Right lobe of liver (tissue), 6 donors: ENCODE measurements at places on chromosomes 1 and 21. TPM values are rescaled to one million over a fixed set of nuclear protein-coding genes. Genes with fewer than 3 reads are reported as not detected.

DNA sequence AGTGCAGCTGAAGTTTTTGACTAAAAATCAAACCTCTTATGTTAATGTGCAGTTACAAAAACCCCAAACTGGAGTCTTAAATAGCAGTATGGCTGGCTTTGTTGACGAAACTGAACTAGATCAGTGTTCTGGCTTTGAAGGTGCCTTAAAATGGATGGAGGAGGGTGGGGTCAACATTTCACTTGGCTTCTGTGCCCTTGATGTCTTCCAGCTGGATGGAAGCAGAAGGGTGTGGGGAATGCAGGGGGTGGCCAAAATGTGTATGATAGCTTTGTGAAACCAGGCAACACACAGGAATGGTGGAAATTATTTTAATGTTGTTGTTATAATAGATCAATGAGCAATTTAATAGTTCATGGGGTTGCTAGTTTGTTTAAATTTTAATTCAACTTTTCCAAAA is 96.8 kb upstream of the C1orf105 start:
- no peaks in the 10 kb centered on the region for H3K27me3 ChIP-seq
- H3K4me3 ChIP-seq, result no peak overlapping the region
- no peaks in the 10 kb centered on the region for H3K4me1 ChIP-seq
- H3K36me3 ChIP-seq, result no peaks in the 10 kb centered on the region
- DNase-seq, result no peak

- no peak overlapping the region for H3K4me3 ChIP-seq
- H3K36me3 ChIP-seq, result no peaks in the 10 kb centered on the region
- DNase-seq, result no peak
- H3K27ac ChIP-seq, result no peak overlapping the region
- no peaks in the 10 kb centered on the region for H3K27me3 ChIP-seq
- H3K4me1 ChIP-seq, result no peaks in the 10 kb centered on the region
Observed at GRCh38 chr1:15031251-15031933, 122.2 kb upstream of the TMEM51 start.

The LEPR gene
- 36.4 TPM for total RNA-seq

The RAB4A gene
- total RNA-seq, result 60.8 TPM

The SLAMF9 gene
- total RNA-seq, result 1.7 TPM

The OPRD1 gene
- total RNA-seq, result not detected

DNA sequence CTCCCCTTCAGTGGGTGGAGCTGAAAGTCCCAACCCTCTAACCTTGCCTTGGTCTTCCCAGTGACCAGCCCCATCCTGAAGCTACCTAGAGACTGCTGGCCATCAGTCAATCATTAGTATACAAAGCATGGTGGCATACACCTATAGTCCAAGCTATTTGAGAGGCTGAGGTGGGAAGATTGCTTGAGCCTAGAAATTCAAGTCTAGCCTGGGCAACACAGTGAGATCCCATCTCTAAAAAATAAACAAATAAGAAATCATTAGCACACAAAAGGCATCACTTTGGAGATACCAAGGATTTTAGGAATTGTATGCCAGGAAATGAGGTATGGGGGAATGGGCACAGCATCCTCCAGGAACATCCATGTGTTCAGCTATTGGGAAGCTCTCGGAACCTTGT is 4.4 kb upstream of the IFI6 start:
- H3K4me3 ChIP-seq, result no peak overlapping the region
- no peak for DNase-seq
- H3K36me3 ChIP-seq, result no peaks in the 10 kb centered on the region
- H3K27me3 ChIP-seq, result no peaks in the 10 kb centered on the region
- H3K27ac ChIP-seq, result no peak overlapping the region
- H3K4me1 ChIP-seq, result no peaks in the 10 kb centered on the region

The POU2F1 gene
- 5.0 TPM for total RNA-seq

The KRTAP19-1 gene
- not detected for total RNA-seq

GRCh38 chr1:236734141-236734765 is 48.0 kb downstream of the ACTN2 start:
- no peak overlapping the region for H3K4me3 ChIP-seq
- no peak overlapping the region for H3K27ac ChIP-seq
- no peak for DNase-seq
- H3K36me3 ChIP-seq, result no peaks in the 10 kb centered on the region
- H3K27me3 ChIP-seq, result no peaks in the 10 kb centered on the region

The GBP6 gene
- not detected for total RNA-seq

The ATP1A4 gene
- total RNA-seq, result not detected

The NES gene
- total RNA-seq, result 1.5 TPM

GRCh38 chr1:168427051-168427450 is 116.7 kb downstream of the XCL2 start:
- no peak overlapping the region for H3K27ac ChIP-seq
- DNase-seq, result no peak
- no peak overlapping the region for H3K4me3 ChIP-seq
- H3K36me3 ChIP-seq, result no peaks in the 10 kb centered on the region

- H3K4me3 ChIP-seq, result no peak overlapping the region
- H3K36me3 ChIP-seq, result no peaks in the 10 kb centered on the region
- no peak for DNase-seq
Observed at GRCh38 chr1:5311147-5311546, 656.7 kb downstream of the AJAP1 start.

GRCh38 chr1:30406996-30407864 is 316.2 kb downstream of the MATN1 start:
- H3K27ac ChIP-seq, result no peak overlapping the region
- DNase-seq, result peak; percentile 40
- H3K27me3 ChIP-seq, result no peaks in the 10 kb centered on the region
- H3K4me1 ChIP-seq, result no peaks in the 10 kb centered on the region
- H3K4me3 ChIP-seq, result no peak overlapping the region

GRCh38 chr1:170674986-170675385 is 11.1 kb downstream of the PRRX1 start:
- no peaks in the 10 kb centered on the region for H3K27me3 ChIP-seq
- H3K36me3 ChIP-seq, result no peaks in the 10 kb centered on the region
- H3K4me1 ChIP-seq, result no peaks in the 10 kb centered on the region
- no peak for DNase-seq
- H3K4me3 ChIP-seq, result no peak overlapping the region

GRCh38 chr1:231814021-231814420 is 187.4 kb downstream of the DISC1 start:
- no peak overlapping the region for H3K4me3 ChIP-seq
- no peak for DNase-seq
- H3K4me1 ChIP-seq, result no peaks in the 10 kb centered on the region

The THEM5 gene
- not detected for total RNA-seq

GRCh38 chr1:117122330-117123025 is 929 bp upstream of the TRIM45 start:
- H3K4me3 ChIP-seq, result peak overlapping the region; percentile 68
- H3K27ac ChIP-seq, result peak overlapping the region; percentile 78
- DNase-seq, result no peak
- H3K27me3 ChIP-seq, result no peaks in the 10 kb centered on the region

- H3K4me3 ChIP-seq, result peak overlapping the region; percentile 6
- H3K36me3 ChIP-seq, result no peaks in the 10 kb centered on the region
- no peak overlapping the region for H3K27ac ChIP-seq
Observed at GRCh38 chr21:34890724-34891612, 158.1 kb downstream of the RUNX1 start.

DNA sequence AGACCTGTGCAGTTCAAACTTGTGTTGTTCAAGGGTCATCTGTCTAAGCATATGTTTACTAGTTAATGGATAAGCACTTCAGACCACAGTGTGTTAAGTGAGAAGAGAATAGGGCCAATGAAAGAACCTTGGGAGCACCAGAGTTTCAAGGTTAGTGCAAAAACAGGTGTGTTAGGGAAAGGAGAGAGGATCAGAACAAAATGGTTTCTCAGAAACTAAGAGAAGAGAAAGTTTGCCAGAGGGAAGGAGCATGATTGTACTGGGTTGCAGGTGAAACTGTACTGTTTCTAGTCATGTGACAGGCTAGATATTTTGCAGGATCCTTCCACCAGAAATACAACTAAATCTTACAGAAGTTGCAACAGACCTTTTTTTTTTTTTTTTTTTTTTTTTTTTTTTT is 23.3 kb downstream of the RPRD2 start:
- peaks cover 42% of the 10 kb centered on the region for H3K4me1 ChIP-seq
- no peak overlapping the region for H3K4me3 ChIP-seq
- no peak for DNase-seq
- no peaks in the 10 kb centered on the region for H3K27me3 ChIP-seq
- H3K27ac ChIP-seq, result peak overlapping the region; percentile 62
- no peaks in the 10 kb centered on the region for H3K36me3 ChIP-seq

- no peaks in the 10 kb centered on the region for H3K4me1 ChIP-seq
- DNase-seq, result no peak
- no peak overlapping the region for H3K27ac ChIP-seq
- no peaks in the 10 kb centered on the region for H3K27me3 ChIP-seq
Observed at GRCh38 chr21:41064334-41064791, 103.6 kb upstream of the BACE2 start.

DNA sequence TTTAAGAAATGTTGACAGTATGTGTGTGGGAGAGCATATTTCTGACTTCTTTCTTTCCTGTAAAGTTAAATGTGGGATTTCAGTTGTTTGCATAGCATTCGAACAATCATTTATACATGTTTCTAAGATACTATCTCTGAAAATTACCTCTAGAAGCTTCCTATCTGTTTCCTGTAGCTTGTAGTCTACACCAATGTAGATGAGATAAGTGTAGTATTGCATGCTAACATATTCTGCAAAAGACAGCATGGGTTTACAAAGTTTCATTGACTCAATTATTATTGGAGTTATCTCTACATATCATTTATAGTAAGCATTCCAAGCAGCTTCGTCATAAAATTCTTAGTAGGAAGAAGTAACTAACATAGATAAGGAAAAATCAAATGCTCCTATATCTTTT is 98.9 kb upstream of the DPYD start:
- H3K4me3 ChIP-seq, result no peak overlapping the region
- H3K27ac ChIP-seq, result no peak overlapping the region
- H3K4me1 ChIP-seq, result no peaks in the 10 kb centered on the region
- no peaks in the 10 kb centered on the region for H3K36me3 ChIP-seq
- no peak for DNase-seq

- no peaks in the 10 kb centered on the region for H3K27me3 ChIP-seq
- H3K36me3 ChIP-seq, result no peaks in the 10 kb centered on the region
- no peak for DNase-seq
- no peak overlapping the region for H3K4me3 ChIP-seq
Observed at GRCh38 chr1:112544011-112544688, 35.4 kb downstream of the WNT2B start.

DNA sequence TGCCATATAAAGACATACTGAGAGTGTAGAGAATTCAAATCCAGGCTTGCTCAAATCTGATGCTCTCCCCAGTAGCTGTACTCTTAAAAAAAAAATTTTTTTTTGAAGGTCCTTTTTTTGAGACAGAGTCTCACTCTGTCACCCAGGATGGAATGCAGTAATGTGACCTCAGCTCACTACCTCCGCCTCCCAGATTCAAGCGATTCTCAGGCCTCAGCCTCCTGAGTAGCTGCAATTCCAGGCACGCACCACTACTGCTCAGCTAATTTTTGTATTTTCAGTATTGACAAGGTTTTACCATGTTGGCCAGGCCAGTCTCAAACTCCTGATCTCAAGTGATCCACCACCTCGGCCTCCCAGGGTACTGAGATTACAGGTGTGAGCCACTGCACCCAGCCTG is 28.7 kb downstream of the STYXL2 start:
- H3K36me3 ChIP-seq, result no peaks in the 10 kb centered on the region
- no peaks in the 10 kb centered on the region for H3K27me3 ChIP-seq
- H3K4me1 ChIP-seq, result no peaks in the 10 kb centered on the region

- no peak overlapping the region for H3K27ac ChIP-seq
- no peaks in the 10 kb centered on the region for H3K4me1 ChIP-seq
- DNase-seq, result no peak
- no peak overlapping the region for H3K4me3 ChIP-seq
- no peaks in the 10 kb centered on the region for H3K36me3 ChIP-seq
Observed at GRCh38 chr1:12209495-12209832, 20.4 kb upstream of the VPS13D start.

The TMEM54 gene
- 14.4 TPM for total RNA-seq
